Urothelium cell line (cell line): ENCODE measurements at places on chromosomes 16 and 17.
A peak's percentile ranks its signal among the peaks of the same experiment; 100 is the strongest.

- DNase-seq: no peak
Observed at GRCh38 chr17:81518785-81519283, 6.2 kb upstream of the ACTG1 start.

GRCh38 chr16:80899809-80900592, 95.6 kb upstream of the CDYL2 start:
- DNase-seq: peak; percentile 78

- DNase-seq: no peak
Observed at GRCh38 chr17:10421211-10421610, 539 bp downstream of the MYH8 start.

DNA sequence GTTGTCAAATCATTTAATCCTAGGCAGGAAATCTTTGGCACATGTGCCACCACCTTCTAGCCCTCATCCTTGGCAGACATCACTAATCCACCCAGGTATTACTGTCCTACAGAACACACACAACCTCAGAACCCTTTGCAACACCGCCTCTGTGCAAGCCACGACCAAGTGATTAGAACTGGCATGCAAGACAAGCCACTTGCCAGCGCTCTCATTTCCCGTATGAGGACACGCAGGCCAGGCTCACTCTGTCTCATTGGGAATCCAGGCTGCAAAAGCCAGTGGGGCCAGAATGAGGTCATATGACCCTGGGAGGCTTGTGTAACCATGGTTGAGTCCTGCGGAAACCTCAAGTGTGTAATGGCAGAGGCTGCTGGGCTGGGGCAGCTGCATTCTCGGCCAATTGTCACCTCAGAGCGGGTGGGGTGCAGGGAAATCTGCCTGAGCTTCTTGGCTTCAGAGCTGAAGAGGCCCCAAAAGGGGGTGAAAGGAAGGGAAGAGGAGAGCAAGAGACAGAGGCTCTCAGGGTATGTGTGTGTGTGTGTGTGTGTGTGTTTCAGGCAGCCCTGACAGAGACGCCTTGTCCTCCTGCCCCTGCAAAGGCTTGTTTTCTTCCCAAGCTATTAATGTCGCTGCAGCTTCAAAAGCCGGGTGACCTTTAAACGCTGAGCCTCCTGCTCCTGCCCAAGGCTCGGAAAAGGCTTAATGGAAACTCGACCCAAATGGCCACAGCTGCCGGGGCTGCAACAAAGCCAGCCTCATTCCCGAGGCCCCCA, 43.2 kb upstream of the MRPS23 start:
- DNase-seq: peak; percentile 49

- no peak for DNase-seq
Observed at GRCh38 chr17:28493460-28493859, 12.7 kb upstream of the FOXN1 start.

DNA sequence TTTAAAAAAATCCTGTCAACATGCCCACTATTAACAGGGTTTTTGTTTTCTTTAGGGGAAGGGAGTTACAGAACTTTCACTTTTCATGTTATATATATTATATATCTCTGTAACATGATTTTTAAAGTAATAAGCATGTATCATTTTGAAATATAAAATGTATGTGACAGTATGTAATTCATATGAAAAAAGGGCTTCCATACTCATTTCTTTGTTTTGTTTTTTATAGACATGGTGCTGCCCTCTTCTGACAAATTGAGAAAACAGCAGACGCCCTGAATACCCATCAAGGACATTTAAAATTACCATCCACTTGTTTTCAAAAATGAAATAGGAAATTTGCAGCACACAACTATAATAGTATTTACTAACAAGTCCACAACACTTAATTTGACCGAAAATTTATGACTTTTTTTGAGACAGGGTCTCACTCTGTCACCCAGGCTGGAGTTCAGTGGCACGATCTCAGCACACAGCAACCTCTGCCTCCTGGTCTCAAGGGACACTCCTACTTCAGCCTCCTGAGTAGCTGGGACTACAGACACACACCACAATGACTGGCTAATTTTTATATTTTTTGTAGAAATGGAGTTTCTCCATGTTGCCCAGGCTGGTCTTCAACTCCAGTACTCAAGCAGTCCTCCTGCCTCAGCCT, 30.4 kb downstream of the CFDP1 start:
- DNase-seq: peak; percentile 11

- no peak for DNase-seq
Observed at GRCh38 chr16:23842137-23842600, 6.4 kb downstream of the PRKCB start.
